ENCODE measurements at places on chromosomes 6 and 20.

- H3K27ac ChIP-seq: no peak overlapping the region
- DNase-seq: no peak
- no peak overlapping the region for H3K4me3 ChIP-seq
- H3K4me1 ChIP-seq: peaks cover 7% of the 10 kb centered on the region
- no peaks in the 10 kb centered on the region for H3K27me3 ChIP-seq
- H3K36me3 ChIP-seq: no peaks in the 10 kb centered on the region
Measured at GRCh38 chr20:8394308-8394945, 262.4 kb downstream of the PLCB1 start.

DNA sequence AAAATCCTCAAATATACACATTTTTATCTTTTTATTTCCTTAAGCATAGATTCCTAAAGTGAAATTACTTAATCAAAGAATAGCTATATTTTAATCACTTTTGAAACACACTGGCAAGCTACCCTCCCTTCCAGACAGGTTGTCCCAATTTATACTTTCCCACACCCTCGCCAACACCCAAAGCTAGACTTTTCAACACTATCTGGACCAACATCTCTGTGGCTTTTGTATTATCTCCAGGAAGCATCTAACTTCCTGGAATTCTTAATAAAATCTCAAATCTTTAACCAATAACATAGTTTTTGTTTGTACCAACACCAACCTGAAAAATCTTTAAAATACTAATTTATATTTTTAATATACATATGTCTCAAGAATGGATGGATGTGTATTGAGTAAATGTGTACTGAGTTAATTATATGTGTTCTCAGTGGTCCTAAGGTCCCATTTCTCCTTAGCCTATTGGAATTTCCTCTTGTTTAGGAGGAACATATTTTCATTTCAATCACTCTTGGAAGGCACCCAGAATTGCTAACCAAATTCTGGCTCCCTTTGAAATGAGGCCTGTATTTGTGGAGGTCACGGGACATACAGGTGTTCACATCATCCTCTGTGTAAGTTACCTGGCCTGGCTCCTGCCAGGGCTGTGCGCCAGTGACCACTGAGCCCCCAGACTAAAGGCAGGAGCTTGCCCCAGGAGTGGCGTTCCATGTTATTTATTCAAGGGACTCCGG is 17.4 kb upstream of the GFOD1 start:
- H3K4me3 ChIP-seq: no peak overlapping the region
- no peaks in the 10 kb centered on the region for H3K27me3 ChIP-seq
- DNase-seq: no peak
- H3K36me3 ChIP-seq: peaks cover 10% of the 10 kb centered on the region

DNA sequence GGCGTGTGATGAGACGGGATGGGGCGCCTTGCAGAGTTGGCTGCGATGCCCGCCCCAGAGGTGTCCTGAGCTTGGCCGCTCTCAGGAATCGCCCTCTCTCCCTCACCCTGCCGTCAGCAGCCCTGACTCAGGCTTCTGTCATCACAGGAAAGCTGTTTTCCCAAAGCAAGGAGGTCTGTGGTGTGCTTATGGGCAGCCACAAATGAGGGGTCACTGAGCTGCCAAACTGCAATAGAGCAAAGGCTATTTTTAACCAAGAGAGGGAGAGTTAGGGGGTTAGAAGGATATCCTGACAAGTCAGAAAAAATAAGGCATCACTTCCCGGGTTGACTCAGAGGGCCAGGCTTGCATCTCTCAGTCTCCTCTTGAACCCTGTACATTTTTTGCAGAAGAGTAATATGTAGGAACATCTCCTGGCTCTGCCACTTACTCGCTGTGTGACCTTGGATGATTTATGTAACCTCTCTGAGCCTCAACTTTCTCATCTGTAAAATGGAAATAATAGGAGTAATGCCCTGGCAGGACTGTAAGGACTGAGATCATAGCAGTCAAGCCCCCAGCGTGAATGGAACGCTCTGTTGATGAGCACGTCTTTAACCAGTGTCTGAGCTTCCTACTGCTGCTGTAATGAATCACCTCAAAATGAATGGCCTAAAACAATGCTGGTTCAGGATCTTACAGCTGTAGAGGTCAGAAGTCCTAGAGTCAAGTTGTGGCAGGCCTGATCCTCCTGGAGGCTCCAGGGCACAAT is 181.9 kb downstream of the NFATC2 start:
- H3K27ac ChIP-seq: no peak overlapping the region
- H3K4me1 ChIP-seq: peaks cover 2% of the 10 kb centered on the region
- peaks cover 8% of the 10 kb centered on the region for H3K36me3 ChIP-seq
- H3K27me3 ChIP-seq: peaks cover 24% of the 10 kb centered on the region
- no peak overlapping the region for H3K4me3 ChIP-seq
- DNase-seq: no peak

DNA sequence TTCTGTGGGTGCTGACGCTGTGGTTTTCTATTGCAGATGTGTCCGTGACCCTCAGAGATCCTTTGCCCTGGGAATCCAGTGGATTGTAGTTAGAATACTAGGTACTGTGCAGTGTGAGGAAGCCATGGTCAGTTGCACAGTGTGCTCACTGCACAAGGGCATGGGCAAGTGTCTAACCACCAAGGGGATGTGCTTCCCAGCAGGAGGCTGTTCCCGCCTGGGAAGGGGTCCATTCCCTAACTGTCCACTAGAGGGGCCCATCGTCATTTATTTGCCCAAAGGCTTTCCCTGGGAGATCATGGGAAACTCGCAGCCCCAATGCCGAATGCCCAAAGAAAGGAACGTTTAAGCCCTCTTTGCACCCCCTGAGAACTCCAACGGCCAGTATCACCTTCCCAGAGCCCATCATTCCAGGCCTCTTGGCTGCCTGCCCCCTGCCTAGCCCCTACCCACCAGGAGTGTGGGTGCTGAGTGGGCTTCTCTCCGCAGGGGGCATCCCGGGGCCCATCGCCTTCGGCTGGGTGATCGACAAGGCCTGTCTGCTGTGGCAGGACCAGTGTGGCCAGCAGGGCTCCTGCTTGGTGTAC is 26.2 kb downstream of the SLCO4A1 start:
- no peaks in the 10 kb centered on the region for H3K36me3 ChIP-seq
- H3K27me3 ChIP-seq: peaks cover 17% of the 10 kb centered on the region
- H3K4me1 ChIP-seq: peaks cover 28% of the 10 kb centered on the region
- H3K27ac ChIP-seq: no peak overlapping the region
- peak; percentile 83 for DNase-seq
- no peak overlapping the region for H3K4me3 ChIP-seq

DNA sequence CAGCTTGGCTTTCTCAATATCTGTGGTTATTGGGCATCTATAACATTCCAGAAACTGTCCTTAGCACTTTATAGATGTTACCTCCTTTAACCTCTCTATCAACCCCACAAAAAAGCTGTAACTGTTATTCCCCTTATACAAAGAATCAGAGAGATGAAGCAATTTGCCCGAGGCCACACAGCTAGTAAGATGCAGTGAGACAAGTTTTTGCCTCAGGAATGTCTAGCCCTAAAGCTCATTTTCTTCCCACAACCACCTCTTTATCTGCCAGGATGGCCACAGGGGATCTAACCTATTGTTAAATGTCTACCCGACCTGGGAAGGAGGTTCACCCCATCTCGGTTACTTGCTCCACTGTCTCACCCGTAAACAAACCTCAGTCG is 31.9 kb upstream of the TCP11 start:
- no peak for DNase-seq
- peaks cover 66% of the 10 kb centered on the region for H3K4me1 ChIP-seq
- H3K36me3 ChIP-seq: no peaks in the 10 kb centered on the region

GRCh38 chr6:125944434-125944816 is 12.1 kb upstream of the HINT3 start:
- peaks cover 10% of the 10 kb centered on the region for H3K27me3 ChIP-seq
- no peak overlapping the region for H3K4me3 ChIP-seq
- no peak for DNase-seq
- no peaks in the 10 kb centered on the region for H3K36me3 ChIP-seq

DNA sequence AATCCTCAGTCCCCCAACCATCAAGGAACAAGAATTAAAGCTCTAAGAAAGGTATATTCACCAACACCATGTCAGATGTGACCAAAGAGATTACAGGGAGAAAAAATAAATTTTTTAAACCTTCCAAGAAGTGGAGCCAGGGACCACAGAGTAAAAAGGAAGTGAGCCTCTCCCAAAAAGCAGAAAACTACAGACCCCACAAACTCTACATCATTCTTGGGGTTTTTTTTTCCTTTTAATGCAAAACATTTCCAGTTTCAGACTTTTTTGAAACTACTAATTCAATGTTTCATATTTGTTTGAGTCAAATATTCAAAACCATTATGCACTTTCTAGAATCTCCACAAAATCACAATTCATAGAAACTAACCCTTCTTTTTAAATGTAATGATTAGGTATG is 6.8 kb upstream of the IL17F start:
- no peak for DNase-seq
- H3K4me3 ChIP-seq: no peak overlapping the region
- H3K27ac ChIP-seq: no peak overlapping the region

DNA sequence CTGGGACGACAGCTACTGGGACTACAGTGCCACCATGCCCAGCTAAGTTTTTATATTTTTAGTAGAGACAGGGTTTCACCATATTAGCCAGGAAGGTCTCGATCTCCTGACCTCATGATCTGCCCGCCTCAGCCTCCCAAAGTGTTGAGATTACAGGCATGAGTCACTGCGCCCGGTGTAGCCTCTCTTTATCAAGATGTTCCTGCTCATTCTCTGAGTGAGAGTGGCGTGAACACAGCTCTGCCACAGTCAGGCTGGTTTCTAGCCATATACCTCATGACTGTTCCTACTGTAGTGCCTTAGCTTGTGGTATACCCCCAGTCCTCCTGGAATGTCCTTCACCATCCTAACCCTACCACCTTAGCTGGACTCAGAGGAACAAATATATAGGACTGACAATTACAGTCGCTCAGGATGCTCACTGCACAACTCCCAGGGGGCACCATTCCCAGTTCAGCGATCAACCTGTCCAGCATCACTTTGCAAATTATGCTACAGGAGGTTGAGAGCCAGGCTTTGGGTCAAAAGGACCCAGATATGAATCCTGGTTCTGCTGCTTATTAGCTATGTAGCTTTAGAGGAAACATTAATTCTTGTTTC is 86.3 kb downstream of the CHMP4B start:
- peaks cover 22% of the 10 kb centered on the region for H3K4me1 ChIP-seq
- H3K27ac ChIP-seq: peak overlapping the region; percentile 57
- no peak overlapping the region for H3K4me3 ChIP-seq
- H3K36me3 ChIP-seq: no peaks in the 10 kb centered on the region

- no peak overlapping the region for H3K4me3 ChIP-seq
- H3K36me3 ChIP-seq: peaks cover 11% of the 10 kb centered on the region
- H3K27me3 ChIP-seq: no peaks in the 10 kb centered on the region
- peaks cover 68% of the 10 kb centered on the region for H3K4me1 ChIP-seq
- no peak overlapping the region for H3K27ac ChIP-seq
- DNase-seq: no peak
Measured at GRCh38 chr20:19419396-19419795, 207.0 kb downstream of the SLC24A3 start.

GRCh38 chr6:127582777-127583462 is 5.9 kb downstream of the C6orf58 start:
- H3K27me3 ChIP-seq: no peaks in the 10 kb centered on the region
- no peaks in the 10 kb centered on the region for H3K4me1 ChIP-seq
- DNase-seq: no peak
- no peak overlapping the region for H3K27ac ChIP-seq
- H3K4me3 ChIP-seq: no peak overlapping the region

DNA sequence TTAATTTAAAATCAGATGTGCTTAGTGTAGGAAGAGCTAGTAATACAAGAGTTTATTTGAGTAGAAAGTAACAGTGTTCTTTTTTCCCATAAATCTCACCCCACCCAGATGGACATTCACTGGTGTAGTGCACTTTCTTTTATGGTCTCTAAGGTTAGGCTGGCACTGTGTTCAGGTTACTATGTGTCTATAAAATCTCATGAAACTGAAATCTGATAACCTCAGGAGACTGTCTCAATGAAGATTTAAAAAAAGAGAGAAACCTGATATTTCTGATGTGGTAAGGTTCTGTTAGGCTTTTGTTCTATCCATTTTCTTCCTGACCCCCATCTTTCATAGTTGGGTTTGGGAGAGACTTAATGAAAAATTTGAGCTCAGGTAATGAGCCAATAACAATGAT is 101.2 kb upstream of the CLVS2 start:
- no peak overlapping the region for H3K4me3 ChIP-seq
- peaks cover 5% of the 10 kb centered on the region for H3K4me1 ChIP-seq
- no peaks in the 10 kb centered on the region for H3K36me3 ChIP-seq
- no peak overlapping the region for H3K27ac ChIP-seq

GRCh38 chr20:24798930-24799705 is 150.0 kb upstream of the CST7 start:
- H3K4me3 ChIP-seq: no peak overlapping the region
- no peaks in the 10 kb centered on the region for H3K36me3 ChIP-seq
- peaks cover 13% of the 10 kb centered on the region for H3K4me1 ChIP-seq
- H3K27ac ChIP-seq: no peak overlapping the region
- peaks cover 10% of the 10 kb centered on the region for H3K27me3 ChIP-seq

GRCh38 chr20:62123450-62124118 is 1.3 kb downstream of the LSM14B start:
- H3K36me3 ChIP-seq: peaks cover 43% of the 10 kb centered on the region
- peaks cover 27% of the 10 kb centered on the region for H3K27me3 ChIP-seq
- peaks cover 30% of the 10 kb centered on the region for H3K4me1 ChIP-seq
- peak overlapping the region; percentile 88 for H3K4me3 ChIP-seq

DNA sequence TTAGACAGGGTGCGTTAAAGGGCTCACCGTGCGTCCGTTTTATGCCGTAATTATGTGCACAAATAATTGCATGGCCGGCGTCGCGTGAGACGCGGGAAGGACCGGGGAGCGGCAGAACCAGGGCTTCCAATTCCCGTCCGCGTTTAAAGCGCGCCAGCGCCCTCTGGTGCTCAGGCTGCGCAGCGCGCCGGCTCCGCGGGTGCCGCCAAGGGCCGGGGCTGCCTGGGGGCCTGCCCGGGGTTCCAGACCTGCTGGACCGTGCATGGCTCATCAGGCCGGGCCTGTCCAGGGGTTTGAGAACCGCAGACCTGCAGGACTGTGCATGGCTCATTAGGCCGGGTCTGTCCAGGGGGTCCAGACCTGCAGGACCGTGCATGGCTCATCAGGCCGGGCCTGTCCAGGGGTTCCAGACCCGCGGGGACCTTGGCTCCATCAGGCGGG is 369.0 kb downstream of the THBS2 start:
- H3K36me3 ChIP-seq: no peaks in the 10 kb centered on the region
- H3K4me1 ChIP-seq: peaks cover 37% of the 10 kb centered on the region
- peak; percentile 88 for DNase-seq
- H3K4me3 ChIP-seq: no peak overlapping the region

DNA sequence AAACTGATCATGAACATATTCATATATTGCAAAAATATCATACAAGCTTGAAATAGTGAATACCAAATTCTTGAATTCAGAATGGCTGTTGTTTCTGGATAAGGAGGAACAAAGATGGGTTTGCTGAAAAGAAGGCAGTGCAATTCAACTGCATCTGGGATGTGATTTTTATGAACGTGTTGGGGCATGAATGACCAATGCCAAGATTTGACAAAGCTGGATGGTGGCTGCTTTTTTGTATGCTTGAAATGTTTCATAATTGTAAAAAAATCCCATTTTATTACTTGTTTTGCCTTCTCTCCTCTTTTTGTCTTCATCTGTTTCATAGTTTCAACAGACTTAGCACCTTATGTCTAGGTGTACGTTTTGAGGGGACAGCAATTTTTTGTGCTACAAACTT is 36.8 kb upstream of the BCAS1 start:
- peaks cover 4% of the 10 kb centered on the region for H3K27me3 ChIP-seq
- H3K27ac ChIP-seq: no peak overlapping the region
- H3K4me1 ChIP-seq: peaks cover 10% of the 10 kb centered on the region
